ENCODE measurements at places on chromosomes 2 and 18.

- DNase-seq: no peak
These were observed 294.8 kb downstream of the ZEB2 start for GRCh38 chr2:144225076-144225475.

GRCh38 chr18:55239740-55240139, 280.5 kb upstream of the CCDC68 start:
- no peak for DNase-seq

GRCh38 chr2:74497777-74498499, 1.5 kb downstream of the LBX2 start:
- no peak for DNase-seq

- no peak for DNase-seq
These were observed 1.7 kb downstream of the HOXD12 start for GRCh38 chr2:176101216-176101830.

- DNase-seq: no peak
These were observed 108.1 kb downstream of the EIPR1 start for GRCh38 chr2:3269425-3270094.

DNA sequence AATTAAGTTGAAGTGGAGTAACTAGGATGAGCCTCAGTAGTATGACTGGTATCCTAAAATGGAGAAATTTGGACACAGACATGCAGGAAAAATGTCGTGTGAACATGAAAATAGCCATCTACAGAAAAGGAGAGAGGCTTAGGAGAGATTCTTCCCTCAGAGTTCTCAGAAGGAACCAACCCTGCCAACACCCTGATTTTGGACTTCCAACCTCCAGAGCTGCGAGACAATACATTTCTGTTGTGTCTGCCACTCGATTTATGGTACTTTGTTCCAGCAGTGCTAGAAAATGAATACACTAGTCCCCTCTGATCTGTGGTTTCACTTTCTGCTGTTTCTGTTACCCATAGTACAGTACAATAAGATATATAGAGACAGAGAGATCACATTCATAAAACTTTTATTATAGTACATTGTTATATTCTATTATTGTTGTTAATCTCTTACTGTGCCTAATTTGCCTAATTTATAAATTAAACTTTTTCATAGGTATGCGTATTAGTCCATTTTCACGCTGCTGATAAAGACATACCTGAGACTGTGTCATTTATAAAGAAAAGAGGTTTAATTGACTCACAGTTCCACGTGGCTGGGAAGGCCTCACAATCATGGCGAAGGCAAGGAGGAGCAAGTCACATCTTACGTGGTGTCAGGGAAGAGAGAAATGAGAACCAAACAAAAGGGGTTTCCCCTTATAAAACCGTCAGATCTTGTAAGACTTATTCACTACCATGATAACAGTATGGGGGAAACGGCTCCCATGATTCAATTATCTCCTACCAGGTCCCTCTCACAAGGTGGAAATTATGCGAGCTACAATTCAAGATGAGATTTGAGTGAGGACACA, 41.3 kb downstream of the PLEKHA3 start:
- DNase-seq: no peak

- no peak for DNase-seq
These were observed 234.8 kb upstream of the SMAD2 start for GRCh38 chr18:48165111-48165866.

GRCh38 chr18:68507781-68508180, 207.1 kb downstream of the TMX3 start:
- no peak for DNase-seq

DNA sequence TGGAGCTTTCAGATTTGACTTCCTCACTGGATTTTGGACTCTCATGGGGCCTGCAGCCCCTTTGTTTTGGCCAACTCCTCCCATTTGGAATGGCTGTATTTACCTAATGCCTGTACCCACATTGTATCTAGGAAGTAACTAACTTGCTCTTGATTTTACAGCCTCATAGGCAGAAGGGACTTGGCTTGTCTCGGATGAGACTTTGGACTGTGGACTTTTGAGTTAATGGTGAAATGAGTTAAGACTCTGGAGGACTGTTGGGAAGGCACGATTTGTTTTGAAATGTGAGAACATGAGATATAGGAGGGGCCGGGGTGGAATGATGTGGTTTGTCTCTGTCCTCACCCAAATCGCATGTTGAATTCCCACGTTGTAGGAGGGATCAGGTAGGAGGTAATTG, 233.4 kb upstream of the GALNT5 start:
- no peak for DNase-seq

DNA sequence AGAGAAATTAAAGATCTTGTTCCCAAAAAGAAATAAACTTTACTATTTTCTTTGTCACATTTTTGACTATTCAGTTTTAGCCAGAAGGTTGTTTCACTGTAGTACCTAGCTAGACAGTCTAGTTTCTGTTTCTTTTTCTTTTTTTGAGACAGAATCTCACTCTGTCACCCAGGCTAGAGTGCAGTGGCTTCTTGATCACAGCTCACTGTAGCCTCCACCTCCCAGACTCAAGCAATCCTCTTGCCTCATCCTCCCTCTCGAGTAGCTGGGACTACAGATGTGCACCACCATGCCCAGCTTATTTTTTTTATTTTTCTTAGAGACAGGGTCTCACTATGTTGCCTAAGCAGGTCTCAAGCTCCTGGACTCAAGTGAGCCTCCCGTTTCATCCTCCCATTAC, 2.2 kb downstream of the RBM45 start:
- DNase-seq: no peak

GRCh38 chr2:190863946-190864345, 16.7 kb upstream of the GLS start:
- DNase-seq: no peak

DNA sequence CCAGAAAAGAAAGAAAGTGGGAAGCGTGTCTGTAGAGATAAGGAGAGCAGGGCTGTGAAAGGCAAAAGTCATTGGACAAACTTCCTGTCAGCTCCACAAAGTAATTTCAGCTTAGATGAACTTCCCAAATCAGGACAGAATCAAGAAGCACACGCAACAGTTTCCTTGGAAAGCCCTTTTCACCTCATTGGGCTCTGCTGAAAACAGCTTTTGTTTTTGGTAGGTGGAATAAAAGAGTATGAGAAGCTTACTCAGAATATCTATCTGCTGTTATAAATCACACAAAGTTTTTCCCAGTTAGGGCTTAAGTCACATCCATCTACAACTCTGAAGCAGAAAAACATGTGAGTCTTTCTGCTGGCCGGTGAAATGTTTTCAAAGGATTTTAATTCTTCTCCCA, 42.4 kb upstream of the EFEMP1 start:
- DNase-seq: no peak

DNA sequence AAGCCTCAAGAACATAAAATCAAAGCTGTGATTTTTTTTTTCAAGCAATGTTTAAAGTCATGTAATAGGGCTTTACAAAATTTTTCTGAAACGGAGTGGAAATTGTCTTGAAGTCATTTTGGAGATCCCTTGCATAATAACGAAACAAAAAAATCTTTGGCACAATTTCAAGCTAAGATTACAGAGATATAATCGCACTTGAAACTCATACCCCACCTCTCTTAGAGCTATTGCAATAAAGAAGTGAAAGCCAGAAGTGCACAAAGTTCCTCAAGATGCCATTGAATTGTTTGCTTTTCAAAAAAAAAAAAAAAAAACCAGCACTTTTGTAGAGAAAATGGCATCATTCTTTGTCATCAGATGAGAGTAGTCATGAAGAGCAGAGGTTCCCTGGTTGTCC, 152.3 kb downstream of the PAX3 start:
- DNase-seq: no peak

GRCh38 chr2:102736110-102736409, 25.8 kb upstream of the TMEM182 start:
- no peak for DNase-seq

DNA sequence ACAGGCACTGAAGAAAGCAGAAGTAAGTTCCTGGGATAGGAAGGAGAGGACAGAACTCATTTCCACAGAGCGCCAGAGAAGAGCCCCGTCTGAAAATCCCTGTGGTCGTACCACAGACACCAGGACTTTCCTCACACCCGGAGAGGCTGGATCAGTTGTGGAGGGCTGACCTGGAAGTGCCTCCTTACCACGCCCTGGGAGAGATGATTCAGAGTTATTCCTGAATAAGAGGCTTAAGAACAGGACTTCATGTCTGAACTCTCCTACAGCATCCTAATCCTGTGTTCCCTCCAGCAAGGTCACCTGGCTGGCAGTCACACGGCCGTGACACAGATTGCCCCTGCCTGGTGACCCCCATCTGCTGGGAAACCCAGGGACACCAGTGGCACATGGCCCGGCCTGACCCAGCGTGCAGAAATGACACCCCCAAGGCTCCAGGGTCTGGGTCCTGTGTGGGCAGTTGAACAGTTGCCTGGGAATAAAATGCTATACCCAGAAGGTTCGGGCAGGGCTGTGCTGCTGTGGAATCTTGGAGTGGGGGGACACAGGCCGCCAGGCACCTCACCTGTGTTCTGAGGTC, 105.9 kb downstream of the PXDN start:
- no peak for DNase-seq

DNA sequence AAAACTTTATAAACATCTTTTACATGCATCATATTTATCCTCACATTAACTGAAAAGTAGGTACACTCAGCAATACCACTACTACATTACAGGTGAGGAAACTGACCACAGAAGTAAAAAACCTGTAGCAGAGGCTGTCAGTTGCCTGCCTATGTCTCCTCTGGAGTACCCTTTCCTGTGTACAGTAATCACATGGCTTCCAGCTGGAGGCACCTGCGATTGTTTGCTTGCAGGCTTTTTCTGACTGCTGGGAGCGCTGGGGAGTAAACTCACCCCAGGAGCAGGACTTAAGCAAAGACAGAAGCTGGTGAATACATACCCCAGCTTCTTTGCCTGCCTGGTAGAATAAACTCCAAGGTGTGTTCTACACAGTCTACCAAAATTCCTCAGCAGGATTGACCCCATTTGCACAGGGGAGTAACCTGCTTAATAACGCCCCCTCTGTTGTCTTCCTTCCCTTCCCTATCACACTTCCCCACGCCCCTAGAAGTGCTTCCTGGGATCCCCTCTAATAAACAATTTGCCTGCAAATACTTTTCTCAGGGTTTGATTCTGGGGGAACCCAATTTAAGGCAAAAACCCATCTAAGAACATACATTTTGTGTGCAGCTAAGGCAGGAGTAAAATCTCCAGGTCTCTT, 138.9 kb downstream of the PTH2R start:
- DNase-seq: no peak

GRCh38 chr2:187299122-187299906, 148.7 kb downstream of the CALCRL start:
- no peak for DNase-seq

- no peak for DNase-seq
These were observed 177.8 kb downstream of the ACKR3 start for GRCh38 chr2:236747426-236747825.

DNA sequence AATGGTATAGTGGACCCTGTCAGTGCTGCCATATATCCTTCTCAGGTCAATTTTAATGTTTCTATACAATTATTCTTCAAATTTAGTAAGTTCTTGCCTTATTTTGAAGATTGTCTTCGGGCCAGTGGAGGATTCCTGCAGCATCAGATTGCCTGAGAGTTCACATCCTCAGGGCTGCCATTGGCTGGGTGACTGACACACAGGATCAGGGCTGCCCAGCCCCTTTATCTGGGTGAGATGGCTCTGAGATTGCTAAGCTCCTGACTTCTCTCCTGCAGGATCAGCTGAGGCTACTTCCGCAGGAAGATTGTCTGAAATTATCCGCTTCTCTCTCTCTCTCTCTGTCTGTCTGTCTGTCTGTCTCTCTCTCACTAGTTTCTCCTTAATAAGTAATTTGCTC, 567.4 kb downstream of the TSN start:
- DNase-seq: no peak

- no peak for DNase-seq
These were observed 129.4 kb upstream of the CNTNAP5 start for GRCh38 chr2:123895651-123896050.

DNA sequence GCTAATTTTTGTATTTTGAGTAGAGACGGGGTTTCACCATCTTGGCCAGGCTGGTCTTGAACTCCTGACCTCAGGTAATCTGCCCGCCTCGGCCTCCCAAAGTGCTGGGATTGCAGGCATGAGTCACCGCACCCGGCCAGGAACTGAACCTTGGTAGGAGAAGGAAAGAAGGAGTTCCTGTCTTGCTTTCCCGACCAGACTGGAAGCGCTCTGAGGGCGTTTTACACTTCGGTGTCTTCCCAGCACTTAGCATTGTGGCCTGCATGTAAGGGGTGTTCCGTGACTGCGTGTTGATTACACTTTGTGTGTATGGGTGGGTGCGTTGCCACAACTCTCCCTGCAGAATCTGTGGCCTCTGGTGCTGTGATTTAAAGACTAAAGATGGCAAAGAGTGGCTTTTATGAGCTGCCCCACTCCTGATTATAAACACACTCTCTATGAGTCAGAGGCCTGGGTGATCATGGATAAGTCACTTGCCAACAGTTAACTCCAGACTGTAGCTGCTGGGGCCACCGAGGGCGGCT, 46.0 kb downstream of the ODC1 start:
- no peak for DNase-seq

DNA sequence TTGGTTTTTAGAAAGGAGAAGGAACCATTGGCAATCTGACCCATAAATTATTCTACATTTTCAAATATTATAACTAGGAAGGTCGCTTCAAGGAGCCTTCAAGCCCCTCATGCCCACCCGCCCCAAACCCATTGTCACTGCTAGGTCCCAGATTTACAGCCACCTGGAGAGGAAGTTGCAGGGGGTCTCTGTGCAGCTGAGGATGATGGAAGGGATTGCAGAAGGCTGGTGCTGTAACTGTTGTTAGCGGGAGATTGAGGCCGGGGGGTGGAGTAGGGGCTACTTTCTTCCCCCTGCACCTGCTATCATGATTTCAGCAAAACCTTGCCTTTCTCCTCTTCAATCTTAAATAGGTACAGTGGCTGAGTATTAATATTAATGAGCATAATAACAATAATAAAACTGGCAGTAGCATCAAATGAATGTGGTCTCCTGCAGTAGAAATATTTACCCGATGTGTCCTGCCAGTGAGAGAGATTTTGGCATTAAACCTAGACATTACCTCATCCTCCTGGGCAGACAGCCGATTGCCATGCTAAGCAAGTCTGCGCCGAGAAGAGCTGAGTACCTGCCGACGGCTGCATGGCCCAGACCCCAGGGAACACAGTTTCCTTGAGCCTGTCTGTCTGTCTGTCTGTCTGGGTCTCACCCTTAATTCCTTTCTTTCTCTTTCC, 225.4 kb downstream of the FAM210A start:
- no peak for DNase-seq

- DNase-seq: no peak
These were observed 427.7 kb downstream of the CDH2 start for GRCh38 chr18:27749194-27749593.

- no peak for DNase-seq
These were observed 28.2 kb downstream of the ANTXR1 start for GRCh38 chr2:69041214-69041613.

Data from CD8-positive, alpha-beta T cell (primary cell).